Stomach (tissue), 19 donors: ENCODE measurements at places on chromosomes 5 and 9.

- DNase-seq: no peak
These were observed 1279.9 kb upstream of the DMAC1 start for GRCh38 chr9:9079473-9079872.

GRCh38 chr5:56951126-56951945 is 587 bp downstream of the MIER3 start:
- no peak for DNase-seq

GRCh38 chr5:107294669-107295068 is 376.1 kb downstream of the EFNA5 start:
- no peak for DNase-seq

DNA sequence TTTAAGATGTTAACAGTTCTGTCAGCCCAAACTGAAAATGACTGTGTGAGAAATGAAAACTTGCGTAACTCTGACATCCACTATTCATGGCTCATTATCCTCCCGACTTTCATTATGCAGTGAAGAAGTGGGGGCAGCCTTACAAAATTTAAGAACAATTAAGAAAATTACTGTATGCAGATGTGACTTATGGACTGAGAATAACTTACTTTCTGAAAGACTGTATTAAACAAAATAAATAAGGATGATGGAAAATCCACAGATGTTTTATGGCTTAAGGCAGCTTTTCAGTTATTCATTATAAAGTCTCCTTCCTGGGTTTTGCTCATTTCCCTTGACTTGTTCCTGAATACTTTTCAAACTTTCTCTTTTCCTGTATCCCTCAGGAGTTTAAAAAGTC is 55.2 kb downstream of the GRIN3A start:
- no peak for DNase-seq

DNA sequence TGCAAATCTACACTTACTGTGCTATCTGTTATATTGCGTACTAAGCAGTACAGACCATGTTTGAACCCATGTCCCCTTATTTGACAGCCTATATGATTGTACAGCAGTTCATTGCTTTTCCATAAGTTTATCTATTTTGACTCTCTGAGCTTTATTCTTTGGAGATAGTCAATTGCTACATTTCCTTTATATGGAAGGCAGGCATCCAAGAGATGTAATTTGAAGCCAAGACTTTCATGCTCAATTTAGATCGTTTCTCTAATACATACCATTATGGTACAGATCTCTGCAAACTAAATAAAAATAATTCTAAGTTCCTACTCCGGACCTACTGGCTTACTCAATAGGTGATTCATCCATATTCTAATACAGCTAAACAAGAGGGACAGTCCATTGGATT is 424.8 kb downstream of the TMEM38B start:
- no peak for DNase-seq

DNA sequence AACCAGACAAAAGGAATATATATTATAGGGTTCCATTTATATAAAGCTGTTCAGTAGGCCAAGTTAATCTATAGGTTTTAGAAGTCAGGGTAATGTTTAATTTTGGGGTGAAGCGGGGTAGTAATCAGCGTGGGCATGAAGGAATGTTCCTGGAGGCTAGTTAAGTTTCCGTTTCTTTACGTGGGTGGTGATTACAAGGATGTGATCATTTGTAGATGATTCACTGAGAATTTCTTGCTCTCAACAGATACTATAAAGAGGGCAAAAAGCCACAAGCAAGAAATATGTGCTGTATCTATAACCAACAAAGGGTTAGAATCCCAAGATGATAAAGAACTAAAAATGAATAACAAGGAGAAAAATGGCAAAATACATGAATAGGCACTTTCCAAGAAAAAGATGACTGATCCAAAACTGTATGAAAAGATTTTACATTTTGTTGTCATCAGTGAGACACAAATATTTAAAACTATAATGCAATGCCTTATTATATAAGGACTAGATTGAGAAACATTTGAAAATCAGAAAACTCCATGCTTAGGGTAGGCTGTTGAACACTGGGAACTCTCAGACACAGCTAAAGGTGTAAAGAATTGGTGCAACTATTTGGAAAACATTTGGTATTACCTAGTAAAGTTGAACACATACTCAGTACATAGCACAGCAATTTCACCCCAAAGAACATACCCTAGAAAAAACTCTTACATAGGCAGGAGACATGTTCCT is 224.3 kb upstream of the S1PR3 start:
- DNase-seq: no peak

DNA sequence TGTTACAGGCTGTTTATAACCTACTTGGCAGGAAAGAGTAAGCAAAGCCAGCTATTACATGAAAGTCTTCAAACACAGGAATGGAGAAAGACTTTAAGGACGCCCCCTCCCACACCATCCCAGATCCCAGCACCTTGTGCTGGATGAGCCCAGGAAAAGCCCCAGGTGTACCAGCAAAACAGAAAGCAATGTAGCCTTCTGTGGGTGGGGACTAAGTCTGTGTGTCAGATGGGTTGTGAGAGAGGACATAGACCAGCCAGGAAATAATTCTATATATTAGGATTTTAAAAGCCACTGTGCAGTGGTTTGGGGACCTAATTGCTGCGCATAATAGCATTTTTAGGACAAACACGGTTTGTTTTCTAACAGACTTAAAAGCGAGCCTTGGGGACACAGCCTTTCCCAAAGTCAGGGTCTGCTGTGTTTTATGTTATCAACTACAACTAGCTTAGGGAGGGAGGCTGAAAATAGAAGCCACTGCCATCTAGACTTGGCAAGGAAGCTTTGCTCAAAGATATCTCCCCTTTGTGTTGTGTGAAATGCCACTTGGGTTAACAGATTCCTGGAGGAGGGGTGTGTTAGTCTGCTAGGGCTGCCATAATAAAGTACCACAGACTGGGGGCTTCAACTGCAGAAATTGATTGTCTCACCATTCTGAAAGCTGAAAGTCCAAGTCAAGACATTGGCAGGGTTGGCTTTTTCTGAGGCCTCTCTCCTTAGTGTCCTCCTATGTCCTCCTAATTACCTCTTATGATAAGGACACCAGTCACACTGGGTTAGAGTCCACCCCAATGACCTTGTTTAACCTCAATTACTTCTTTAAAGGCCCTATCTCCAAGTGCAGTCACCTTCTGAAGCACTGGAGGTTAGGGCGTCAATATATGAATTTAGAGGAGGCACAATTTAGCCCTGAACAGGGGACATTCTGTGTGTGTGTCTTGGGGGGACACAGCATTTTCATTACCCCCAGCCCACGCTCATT is 17.2 kb upstream of the UBE2QL1 start:
- no peak for DNase-seq

DNA sequence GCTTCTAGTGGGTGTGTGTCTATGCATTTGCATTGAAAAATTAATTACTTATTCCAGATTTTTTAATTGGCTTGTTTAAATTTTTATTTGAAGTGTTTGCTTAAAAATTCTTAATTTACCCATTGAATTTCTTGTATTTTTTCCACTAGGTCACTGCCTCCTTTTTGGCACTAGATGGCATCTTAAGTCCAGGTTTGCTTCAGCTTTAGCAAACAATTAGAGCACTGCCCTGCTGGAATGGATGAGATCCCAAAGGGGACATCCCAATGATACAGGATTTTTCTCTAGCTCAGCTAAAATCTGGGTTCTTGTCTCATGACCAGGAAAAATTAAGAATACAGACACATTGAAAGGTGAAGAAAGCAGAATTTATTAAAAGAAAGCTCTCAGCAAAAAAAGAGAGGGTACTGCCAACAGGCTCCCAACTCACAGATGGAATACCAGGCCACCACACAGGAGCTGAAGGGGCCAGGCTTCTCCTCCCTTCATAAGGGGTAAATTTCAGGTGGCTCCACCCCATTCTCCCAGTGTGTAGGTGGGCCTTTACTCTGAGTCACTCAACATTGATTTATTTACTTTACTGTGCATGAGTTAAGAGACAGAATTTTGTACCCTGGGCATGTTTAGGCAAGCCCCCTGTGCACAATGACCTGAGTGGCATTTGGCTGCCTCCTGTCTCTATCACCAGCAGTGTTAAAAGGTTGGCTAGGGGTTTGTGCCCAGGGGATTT is 532.4 kb downstream of the ANXA1 start:
- peak; percentile 9 for DNase-seq

DNA sequence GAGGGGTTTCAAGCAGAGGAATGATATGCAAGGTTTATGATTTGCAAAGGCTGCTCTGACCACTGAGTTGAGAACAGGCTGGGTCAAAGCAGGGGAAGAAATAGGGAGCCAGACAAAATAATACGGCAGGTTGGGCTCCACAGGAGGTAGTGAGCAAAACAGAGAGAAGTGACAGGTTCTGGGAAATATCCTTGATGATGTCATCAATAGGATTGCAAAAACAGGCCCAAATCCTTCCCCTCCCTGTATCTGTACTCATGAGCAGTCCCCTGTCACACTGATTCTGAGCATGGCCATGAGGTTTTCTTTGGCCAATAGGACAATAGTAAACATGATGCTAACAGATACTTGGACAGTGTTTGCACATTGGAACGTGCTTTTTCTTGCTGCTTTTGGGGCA is 471.8 kb upstream of the BRINP1 start:
- no peak for DNase-seq

- DNase-seq: no peak
These were observed 381.3 kb downstream of the DMRT2 start for GRCh38 chr9:1431461-1431860.

- DNase-seq: no peak
These were observed 387.4 kb downstream of the FGF10 start for GRCh38 chr5:44001675-44002380.

DNA sequence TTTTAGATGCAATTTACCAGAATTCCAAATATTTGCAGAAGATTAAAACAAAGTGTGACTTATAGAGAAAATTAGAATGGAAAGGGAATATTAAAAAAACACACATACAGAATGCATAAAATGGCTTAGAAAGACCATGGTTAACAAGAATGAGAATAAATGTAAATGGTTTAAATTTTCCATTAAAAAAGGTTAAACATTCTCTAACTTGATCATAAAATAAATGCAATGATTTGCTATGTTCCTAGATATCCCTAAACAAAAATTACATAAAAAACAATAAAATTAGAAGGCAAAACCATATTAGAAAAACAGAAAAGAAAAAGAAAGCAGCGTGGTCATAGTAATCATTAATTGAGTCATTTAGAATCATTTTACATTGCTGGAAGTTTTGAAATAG is 152.5 kb downstream of the TMEM38B start:
- no peak for DNase-seq

DNA sequence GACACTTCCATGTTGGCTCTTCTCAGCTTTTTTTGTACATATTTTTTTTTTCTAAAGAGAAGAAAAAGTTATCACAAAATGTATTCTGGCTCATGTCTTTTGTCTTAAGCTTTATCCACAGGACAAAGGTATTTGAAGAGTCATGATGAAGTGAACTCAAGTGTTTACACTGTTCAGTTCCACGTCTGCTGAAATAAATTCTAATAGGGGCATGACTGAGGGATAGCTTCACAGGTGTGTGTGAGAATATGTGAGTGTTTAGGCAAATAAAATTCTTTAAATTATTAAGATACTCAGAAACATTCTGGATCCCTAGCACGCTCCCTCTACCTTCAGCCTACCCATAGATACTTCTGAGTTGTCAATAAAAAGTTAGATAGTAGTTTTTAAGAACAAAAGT is 59.8 kb downstream of the BAAT start:
- DNase-seq: no peak

DNA sequence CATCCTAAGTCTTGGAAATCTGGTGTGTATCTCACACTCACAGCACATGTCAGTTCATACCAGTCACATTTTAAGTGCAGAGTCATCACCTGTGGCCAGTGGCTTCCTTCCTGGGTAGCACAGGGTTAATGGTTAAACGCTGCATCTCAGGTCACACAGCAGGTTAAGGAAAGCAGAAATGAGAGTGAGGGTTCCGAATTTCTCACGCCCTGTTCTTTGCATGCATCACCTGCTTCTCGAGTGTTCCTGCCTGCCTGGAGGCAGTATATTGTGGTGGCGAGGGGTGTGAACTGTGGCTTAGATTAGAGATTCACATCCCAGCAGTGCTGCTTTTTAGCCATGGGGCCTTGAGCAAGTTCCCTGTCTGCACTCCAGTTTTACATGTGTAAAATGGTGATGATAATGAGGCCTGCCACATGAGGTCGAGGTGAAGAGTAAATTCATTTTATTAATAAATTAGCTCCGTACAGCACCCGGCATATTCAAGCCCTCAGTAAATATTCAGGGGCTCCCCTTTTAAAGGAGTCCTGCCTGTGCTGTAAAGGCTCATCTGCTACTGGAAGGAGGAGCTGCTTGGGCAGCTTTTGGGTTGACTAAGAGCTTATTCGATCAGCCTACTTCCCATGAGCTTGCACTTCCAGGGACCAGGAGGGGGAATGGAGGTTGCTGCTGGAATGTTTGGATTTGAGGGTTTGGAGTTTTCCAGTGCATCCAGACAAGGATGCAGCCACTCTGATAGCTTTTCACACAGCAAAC is 61.1 kb upstream of the SAP30L start:
- no peak for DNase-seq

- no peak for DNase-seq
These were observed 225.6 kb downstream of the SPOCK1 start for GRCh38 chr5:137273511-137273910.

DNA sequence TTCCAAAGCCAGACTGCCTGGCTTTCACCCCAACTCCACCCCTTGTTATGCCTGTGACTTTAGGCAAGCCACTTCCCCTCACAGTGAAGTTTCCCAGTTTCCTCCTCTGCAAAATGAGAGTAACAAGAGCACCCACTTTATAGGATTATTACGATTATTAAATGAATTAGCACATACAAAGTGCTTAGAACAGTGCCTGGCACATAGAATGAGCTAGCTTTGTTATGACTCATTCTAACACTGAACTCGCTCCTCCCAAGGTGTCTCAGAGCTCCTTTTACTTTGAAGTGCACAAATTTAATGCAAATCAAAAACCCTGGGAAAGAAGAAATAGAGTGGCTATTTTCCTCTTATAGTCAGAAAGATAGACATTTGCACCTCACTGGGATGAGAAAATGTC is 34.3 kb downstream of the DNAH5 start:
- DNase-seq: no peak

DNA sequence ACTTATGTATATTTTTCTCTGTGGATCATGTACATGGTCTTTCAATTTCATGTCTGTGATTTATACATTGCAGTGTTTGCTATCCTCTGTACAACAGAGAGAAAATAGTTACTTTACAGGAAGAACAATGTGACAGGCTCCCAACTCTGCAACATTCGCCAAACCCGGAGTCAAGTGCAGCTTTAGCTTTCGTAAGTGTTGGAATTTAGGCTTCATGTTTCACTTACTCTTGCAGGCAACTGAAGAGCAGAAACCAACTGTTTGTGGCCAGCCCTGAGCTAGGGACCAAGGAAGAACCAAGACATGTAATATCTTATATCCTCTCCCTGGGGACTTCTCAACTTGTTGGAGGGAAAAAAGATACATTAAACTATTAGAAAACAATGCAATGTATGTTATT is 147.9 kb downstream of the C5orf15 start:
- DNase-seq: no peak

DNA sequence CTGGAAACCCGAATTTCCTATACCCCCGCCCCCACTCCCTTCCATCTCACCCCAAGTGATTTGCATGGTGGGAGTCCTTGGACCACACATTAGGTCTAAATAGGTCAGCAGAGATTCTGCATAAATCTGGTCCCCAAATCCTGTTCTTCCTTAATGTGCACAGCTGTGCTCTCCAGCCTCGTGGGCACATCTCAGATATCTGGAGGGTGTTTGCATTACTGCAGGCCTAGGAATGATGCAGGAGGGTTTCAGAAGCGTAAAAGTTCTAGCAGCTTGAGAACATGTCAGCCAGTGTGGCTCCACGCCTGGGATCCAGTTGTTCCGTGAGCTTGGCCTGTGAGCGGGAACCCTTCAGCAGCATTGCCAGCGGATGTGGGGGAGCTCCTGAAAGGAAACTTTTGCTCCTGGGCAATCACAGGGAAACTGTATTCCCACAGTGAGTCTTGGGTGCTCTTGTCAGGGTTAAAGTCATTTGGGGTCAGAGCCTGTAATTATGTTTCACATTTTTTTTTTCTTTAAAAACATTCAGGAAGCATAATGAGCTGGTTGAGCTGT is 12.9 kb downstream of the ARHGAP26 start:
- DNase-seq: no peak
